Activated naive CD4-positive, alpha-beta T cell treated with anti-CD3 and anti-CD28 coated beads for 36 hours (primary cell): ENCODE measurements at places on chromosomes 5 and 9.

DNA sequence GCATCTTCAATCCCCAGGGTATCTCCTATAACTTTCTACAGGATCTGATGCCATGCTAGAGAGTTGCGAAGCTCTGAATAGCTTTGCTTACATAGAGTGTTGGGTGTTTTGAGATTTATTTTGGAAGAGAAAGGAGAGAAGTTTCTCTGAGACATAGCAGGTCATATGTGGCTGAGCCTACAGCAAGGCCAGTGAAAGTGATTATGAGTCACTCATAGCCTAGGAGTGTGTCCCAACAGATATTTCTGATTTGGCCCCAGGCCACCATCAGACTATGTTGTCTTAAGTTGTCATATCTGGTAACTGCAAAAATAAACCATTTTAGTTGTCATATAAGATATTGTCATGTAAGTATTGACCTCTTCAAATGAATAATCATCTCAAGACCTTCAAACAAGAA, 132.0 kb upstream of the RAI14 start:
- no peak for DNase-seq

- no peak for DNase-seq
Measured at GRCh38 chr9:73863924-73864323, 633.2 kb upstream of the RORB start.

GRCh38 chr5:131795879-131796792, 681 bp downstream of the FNIP1 start:
- peak; percentile 40 for DNase-seq

GRCh38 chr9:37104183-37104889, 16.0 kb upstream of the ZCCHC7 start:
- peak; percentile 53 for DNase-seq

- no peak for DNase-seq
Measured at GRCh38 chr9:16575142-16575985, 295.1 kb downstream of the BNC2 start.
